ENCODE measurements at places on chromosomes 7 and 10.

DNA sequence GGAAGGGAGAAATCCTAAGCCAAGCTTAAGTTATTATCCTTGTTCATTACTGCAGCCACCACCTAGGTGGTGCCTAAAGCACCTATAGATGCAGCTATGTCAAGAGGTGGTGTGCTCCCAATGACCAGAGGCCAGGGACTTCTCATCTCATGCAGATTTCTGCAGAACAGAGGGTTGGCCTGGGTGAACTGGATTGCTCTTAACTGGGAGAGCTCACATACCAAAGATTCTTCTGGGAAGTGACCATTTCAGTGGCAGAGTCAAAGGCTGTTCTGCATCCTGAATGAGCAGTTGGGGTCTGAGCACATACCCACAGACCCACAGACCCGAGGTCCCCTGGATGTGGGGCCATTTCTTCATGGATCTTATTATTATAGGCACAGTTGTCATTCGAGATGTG lies 2.1 kb upstream of the CRHR2 start:
- DNase-seq, result no peak

GRCh38 chr7:116446212-116446855 lies 53.2 kb upstream of the CAV2 start:
- DNase-seq, result no peak

- DNase-seq, result no peak
Observed at GRCh38 chr7:38740041-38740440, 108.9 kb upstream of the AMPH start.

DNA sequence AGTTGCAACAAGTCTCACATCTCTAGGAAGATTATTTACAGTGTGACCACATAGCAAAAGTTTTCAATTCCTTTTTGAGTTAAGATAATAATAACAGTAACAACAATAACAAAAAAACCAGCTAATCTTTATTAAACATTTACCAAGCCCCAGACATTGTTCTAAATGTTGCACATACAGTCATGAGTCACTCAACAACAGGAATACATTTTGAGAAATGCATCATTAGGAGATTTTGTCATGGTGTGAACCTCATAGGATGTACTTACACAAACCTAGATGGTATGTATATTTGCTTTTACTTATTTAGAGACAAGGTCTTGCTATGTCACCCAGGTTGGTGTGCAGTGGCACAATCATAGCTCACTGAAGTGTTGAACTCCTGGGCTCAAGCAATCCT lies 52.0 kb downstream of the SPAM1 start:
- no peak for DNase-seq

GRCh38 chr10:115167751-115168150 lies 74.6 kb downstream of the ATRNL1 start:
- no peak for DNase-seq

DNA sequence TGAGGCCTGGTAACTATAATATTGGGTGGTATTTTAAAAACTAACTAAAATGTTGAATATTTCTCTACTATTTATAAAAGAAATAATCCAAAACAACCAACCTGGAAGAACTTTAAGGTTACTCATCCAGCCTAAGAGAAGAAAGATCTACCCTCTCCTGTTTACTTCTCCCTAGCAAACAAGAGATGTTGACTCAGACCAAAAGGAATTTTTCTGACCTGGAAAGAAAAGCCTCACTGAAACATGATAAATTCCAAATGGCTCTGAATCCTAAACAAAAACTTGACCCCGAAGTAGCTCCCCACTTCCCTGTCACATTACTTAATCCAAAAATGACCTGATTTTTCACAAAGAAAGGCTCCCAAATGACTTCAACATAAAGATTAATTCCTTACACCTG lies 101.2 kb downstream of the PARD3 start:
- DNase-seq, result no peak

DNA sequence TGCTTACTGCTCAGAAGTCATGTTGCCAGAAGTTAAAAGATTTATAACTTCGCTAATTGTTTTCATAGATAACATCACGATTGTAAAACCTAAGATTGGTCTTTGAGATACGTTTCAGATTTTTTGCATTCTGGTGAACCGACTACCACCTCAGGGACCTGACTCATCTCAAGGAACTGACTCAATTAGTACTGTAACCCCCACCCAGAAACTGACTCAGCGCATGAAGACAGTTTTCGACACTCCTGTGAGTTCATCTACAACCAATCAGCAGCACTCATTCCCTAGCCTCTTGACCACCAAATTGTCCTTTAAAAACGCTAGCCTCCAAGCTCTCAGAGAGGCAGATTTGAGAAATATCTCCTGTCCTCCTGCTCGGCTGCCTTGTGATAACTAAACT lies 72.3 kb downstream of the ELMO1 start:
- DNase-seq, result no peak

GRCh38 chr7:35991511-35992232 lies 161.4 kb upstream of the EEPD1 start:
- DNase-seq, result no peak

Data from pons (tissue), 1 donor.